ENCODE measurements at places on chromosomes 2 and 18. TPM values are rescaled to one million over a fixed set of nuclear protein-coding genes. Genes with fewer than 3 reads are reported as not detected.

CYRIA gene
- 29.4 TPM for total RNA-seq

DNA sequence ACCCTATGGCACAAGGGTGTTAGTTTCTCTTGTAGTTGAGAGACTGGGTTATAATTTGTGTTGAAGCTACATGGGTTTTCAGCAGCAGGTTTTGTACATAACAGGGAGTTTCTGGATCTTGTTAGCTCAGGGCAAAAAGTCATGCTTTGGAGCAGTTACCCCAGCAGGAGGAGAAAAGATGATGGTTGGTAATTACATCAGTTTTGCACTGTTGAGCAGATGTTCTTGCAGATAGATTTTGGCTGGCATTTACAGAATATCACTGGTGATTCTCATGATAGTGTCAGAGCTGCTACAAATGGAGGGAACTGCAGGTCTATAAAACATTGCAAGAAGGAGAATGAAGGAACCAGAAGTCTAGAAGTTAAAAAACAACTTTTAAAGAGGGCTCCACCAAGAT lies 215.2 kb upstream of the ATP5MC3 start:
- no peaks in the 10 kb centered on the region for H3K27me3 ChIP-seq
- H3K36me3 ChIP-seq, result no peaks in the 10 kb centered on the region
- DNase-seq, result no peak
- H3K4me1 ChIP-seq, result no peaks in the 10 kb centered on the region
- no peak overlapping the region for H3K27ac ChIP-seq

STRADB gene
- total RNA-seq, result 24.5 TPM

DNA sequence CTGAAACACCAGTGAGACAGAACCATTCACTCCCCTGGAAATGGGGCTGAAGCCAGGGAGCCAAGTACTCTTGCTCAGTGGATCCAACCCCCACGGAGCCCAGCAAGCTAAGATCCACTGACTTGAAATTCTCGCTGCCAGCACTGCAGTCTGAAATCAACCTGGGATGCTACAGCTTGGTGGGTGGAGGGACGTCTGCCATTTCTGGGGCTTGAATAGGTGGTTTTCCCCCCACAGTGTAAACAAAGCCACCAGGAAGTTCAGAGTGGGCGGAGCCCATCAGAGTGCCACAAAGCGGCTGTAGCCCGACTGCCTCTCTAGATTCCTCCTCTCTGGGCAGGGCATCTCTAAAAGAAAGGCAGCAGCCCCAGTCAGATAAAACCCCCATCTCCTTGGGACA lies 292.8 kb downstream of the LNPK start:
- H3K4me3 ChIP-seq, result no peak overlapping the region
- H3K4me1 ChIP-seq, result no peaks in the 10 kb centered on the region
- H3K27ac ChIP-seq, result no peak overlapping the region
- no peaks in the 10 kb centered on the region for H3K36me3 ChIP-seq
- peaks cover 9% of the 10 kb centered on the region for H3K27me3 ChIP-seq
